ENCODE measurements at places on chromosomes 16 and 17. TPM values are rescaled to one million over a fixed set of nuclear protein-coding genes. Genes with fewer than 3 reads are reported as not detected.

SOCS1 gene
- 75.7 TPM for total RNA-seq

CSH2 gene
- not detected for total RNA-seq

TSPOAP1 gene
- 21.1 TPM for total RNA-seq

OTOA gene
- total RNA-seq: not detected

CACNA1H gene
- total RNA-seq: 0.34 TPM

NARF gene
- total RNA-seq: 65.4 TPM

CHST6 gene
- not detected for total RNA-seq

IRX5 gene
- total RNA-seq: 0.14 TPM

ZNRF1 gene
- 11.0 TPM for total RNA-seq

CDC6 gene
- 110 TPM for total RNA-seq

KIF2B gene
- total RNA-seq: not detected

CFAP97D1 gene
- total RNA-seq: not detected

PRR15L gene
- not detected for total RNA-seq

OR1F1 gene
- total RNA-seq: not detected

DNA sequence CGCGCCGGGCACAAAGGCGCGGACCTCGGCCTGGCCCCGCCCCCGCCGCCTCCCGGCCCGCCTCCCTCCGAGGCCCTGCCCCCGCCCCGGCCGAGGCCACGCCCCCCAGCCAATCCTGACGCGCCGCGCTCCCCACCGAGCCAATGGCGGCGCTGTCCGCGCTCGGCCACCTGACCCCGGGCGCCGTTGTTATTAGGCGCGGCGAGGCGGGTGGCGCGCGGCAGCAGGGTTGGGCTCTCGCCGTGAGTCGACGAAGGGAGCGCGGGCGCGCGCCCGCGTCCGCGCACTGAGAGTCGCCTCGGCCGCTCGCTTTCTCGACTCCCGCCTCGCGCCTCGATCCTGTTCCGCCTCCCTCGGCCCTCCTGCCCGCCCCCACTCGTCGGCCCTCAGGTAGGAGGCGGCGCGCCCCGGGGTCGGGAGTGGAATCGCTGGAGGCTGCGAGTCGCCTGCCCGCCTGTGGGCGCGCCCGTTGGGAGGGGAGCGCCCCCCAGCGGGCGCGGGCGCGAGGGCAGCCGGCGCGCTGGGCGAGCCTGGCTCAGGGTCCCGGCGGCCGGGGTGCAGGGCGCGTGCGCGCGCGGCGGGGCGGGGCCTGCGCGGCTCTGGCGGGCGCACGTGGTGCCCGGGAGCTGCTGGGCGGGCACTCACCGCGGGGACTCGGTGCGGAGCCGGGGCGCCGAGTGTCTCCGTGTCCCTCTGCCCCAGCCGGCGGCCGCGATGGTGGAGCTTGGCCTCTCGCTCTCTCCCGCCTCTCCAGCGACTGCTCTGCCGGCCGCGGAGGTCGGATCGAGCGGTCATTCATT, 405 bp upstream of the CBLN1 start:
- H3K36me3 ChIP-seq: no peaks in the 10 kb centered on the region
- peak overlapping the region; percentile 38 for H3K4me3 ChIP-seq
- peak; percentile 74 for DNase-seq
- peaks cover 12% of the 10 kb centered on the region for H3K4me1 ChIP-seq
- H3K27ac ChIP-seq: no peak overlapping the region

DNA sequence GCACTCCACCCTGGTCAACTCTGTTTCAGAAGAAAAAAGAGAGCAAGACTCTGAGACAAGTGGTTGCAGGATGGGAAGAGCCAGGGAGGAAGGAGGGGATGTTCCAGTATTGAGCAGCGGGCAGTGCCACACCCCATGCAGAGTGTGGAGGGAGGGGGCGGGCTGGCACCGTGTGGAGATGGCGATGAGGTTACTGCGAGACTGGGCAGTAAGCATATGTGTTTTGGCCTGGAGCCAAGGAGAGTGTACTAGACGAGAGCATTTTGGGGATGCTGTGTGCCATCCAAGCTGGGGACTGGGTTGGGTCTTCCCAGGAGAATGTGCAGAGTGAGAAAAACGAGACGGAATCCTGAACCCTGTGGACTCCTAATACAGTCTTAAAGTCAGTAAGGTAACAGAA, 3.4 kb downstream of the TBC1D24 start:
- H3K27ac ChIP-seq: no peak overlapping the region
- H3K4me3 ChIP-seq: no peak overlapping the region
- no peak for DNase-seq

GRCh38 chr16:77169650-77170236, 21.2 kb upstream of the MON1B start:
- no peaks in the 10 kb centered on the region for H3K36me3 ChIP-seq
- no peak overlapping the region for H3K27ac ChIP-seq
- no peak overlapping the region for H3K4me3 ChIP-seq
- peak; percentile 79 for DNase-seq
- H3K4me1 ChIP-seq: no peaks in the 10 kb centered on the region
- peaks cover 21% of the 10 kb centered on the region for H3K27me3 ChIP-seq

- peak overlapping the region; percentile 36 for H3K4me3 ChIP-seq
- H3K27me3 ChIP-seq: no peaks in the 10 kb centered on the region
- no peak for DNase-seq
- H3K4me1 ChIP-seq: peaks cover 97% of the 10 kb centered on the region
- H3K36me3 ChIP-seq: peaks cover 47% of the 10 kb centered on the region
These were observed 100.4 kb downstream of the ZNF778 start for GRCh38 chr16:89317729-89318429.

GRCh38 chr17:72145962-72146361, 25.1 kb downstream of the SOX9 start:
- DNase-seq: no peak
- H3K4me3 ChIP-seq: no peak overlapping the region
- no peaks in the 10 kb centered on the region for H3K36me3 ChIP-seq

- no peaks in the 10 kb centered on the region for H3K4me1 ChIP-seq
- H3K4me3 ChIP-seq: no peak overlapping the region
- no peaks in the 10 kb centered on the region for H3K36me3 ChIP-seq
- no peak for DNase-seq
- H3K27ac ChIP-seq: no peak overlapping the region
- H3K27me3 ChIP-seq: no peaks in the 10 kb centered on the region
These were observed 24.1 kb downstream of the C16orf96 start for GRCh38 chr16:4580250-4580649.

DNA sequence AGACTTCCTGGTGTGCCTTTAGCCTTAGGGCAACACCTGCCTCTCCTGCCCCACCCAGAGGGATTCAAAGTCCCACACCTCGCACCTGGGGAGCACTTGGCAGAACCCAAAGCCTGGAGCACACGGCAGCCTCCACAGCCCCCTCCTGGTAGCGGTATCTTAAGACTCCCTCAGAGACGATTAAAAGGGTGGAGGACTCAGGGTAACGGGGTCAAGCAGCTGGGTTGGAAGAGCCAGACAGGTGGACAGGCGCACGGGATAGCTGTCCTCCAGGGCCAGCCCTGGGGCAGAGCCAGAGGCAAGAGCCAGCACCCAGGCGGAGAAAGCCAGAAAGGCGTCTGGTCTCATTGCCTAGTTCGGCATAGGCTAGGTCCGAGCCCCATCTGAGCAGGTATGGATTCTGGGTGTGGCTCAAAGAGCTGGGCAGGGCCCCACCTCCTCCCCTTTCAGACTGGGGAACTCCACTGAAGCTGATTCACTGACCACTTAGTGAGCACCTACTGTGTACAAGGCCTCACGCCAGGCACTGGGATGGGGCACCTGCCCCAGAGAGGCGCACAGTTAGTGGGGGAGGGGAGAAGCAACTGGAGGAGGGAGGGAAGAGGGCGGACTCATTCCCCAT, 55.0 kb upstream of the MEAK7 start:
- H3K4me1 ChIP-seq: peaks cover 14% of the 10 kb centered on the region
- H3K27me3 ChIP-seq: no peaks in the 10 kb centered on the region
- H3K36me3 ChIP-seq: peaks cover 14% of the 10 kb centered on the region
- H3K4me3 ChIP-seq: no peak overlapping the region

DNA sequence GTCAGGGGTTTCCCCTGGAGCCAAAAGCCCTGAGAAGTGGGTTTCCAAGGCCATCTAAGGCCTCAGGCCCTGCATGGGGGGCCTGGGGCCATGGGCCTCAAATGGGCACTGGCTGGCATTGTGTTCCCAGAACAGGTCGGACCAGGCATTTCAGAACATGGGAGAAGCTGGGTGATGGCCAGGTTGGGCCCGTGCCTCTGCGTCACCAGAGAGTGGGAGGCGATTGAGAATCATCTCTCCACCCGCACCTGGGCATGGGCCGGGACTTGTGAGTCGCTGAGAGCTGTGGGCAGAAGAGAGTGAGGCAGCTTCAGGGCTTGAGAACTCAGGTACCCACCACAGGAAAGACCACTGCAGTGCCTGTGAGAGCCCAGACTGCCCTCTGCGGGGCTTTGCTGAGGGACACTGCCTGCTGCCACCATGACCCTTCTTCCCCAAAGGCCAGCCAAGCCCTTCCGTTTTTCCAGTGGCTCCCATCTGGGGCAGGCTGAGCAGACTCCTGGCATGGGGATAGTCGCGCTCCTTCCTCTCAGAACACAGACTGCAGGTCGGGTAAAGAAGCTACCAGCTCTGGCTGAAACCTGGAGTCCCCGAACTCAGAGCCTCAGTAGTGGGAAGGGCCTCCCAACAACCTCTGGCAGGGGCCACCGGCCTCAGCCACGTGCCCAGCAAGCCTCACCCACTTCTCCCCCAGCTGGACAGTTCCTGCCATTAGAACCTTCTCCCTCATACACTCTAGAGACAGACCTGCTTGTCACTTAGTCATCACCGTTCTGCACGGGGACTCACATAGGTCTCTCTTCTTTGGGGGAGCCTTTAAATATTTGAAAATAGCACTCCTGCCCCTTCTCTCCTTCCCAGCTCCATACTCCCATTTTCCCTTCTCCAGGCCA, 1.6 kb downstream of the RAB11FIP4 start:
- peak overlapping the region; percentile 63 for H3K4me3 ChIP-seq
- DNase-seq: no peak
- no peak overlapping the region for H3K27ac ChIP-seq
- H3K4me1 ChIP-seq: peaks cover 5% of the 10 kb centered on the region

DNA sequence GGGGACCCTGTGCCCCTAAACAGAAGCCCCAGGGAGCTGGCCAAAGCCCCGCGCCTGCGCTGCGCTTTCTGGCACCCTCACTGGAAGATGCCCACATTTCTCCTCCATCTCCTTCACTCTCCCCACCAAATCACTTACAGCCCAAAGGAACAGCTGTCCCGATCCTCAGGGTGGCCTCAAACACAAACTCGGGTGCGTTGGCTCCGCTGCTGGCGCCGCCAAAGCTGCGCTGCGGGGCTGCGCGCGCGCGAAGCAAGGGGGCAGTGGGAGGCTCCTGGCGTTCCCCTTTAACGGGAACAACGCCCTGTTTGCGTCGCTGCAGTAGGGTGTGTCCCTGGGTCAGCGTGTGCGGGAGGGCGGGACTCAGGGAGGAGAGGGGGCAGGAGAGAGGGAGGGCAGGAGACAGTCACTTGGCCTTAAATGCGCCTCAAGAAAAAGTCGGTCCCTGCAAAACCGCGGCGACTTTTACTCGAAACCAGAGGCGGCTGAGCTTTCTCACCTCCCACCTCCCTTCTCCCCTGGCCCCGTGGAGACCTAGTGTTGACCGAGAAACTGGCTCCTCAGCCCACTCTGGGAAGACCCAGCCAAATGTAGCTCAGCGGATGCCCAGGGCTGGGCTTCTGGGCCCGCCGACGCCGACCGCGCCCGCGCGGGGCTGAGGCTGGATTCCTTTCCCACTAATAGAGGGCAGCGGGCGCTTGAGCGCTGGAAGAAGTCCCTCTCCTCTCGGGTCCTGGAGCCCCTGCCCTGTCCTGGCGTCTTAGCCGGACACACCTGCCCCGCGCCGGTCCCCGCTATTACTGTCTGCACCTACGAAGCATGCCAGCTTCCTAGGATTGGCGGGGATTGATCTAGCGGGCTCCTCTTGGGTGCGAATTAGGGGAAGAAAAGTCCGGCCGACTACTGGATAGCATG, 2.6 kb downstream of the PMP22 start:
- H3K4me3 ChIP-seq: no peak overlapping the region
- no peak overlapping the region for H3K27ac ChIP-seq
- peak; percentile 27 for DNase-seq
- H3K36me3 ChIP-seq: peaks cover 1% of the 10 kb centered on the region
- H3K27me3 ChIP-seq: peaks cover 71% of the 10 kb centered on the region
